ENCODE measurements at places on chromosomes 13 and 19.
A peak's percentile ranks its signal among the peaks of the same experiment; 100 is the strongest.

DNA sequence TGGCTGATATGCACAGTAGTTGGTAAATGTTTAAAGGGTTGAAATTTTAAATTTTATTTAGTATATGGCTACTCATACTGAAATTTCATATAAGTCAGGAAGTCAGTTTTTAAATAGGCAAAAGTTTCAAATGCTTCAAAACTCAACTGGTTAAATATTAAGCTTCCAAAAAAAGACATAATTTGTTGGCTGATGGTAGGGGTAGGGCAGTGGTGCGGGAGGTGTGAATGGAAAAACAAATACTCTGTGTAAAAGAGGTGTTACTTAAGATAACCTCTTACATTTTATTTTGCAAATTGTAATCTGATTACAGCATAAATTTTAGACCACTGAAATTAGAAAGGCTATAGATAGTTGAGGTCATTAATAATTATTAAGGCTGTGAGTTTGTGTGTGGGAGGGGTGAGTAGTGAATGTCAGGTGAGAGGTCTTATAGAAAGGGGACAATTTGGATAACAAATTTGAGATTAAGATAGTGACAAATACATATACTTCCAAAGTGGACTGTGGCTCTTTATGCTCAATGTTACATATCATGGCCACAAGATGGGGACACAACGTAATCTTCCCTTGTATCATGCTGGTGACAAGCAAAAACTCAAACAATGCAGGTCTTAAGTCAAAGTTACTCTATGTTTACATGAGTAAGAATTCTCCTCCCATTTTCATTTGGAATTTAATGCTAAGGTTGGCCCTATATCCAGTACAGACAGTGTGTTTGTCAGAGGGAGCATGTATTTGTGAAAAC lies 36.6 kb upstream of the OXGR1 start:
- DNase-seq = peak; percentile 53

- DNase-seq = no peak
These were observed 737 bp upstream of the ZNF181 start for GRCh38 chr19:34733266-34733745.

DNA sequence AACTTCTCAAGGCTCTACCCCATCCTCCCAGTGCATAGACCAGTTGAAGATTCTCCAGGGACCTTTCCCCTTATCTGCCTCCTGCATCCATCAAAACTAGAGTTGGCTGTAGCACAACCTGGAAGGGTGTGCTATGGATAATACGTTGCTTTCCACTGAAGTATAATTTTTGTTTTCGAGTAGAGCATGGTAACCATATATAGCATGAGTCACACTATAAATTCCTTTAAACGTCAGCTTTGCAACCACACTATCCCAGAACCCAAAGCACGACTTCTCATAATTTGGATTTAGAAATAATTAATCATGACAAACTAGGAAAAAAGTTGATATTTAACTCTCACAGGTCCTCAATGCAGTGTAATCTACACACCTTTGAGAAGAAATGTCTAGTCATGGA lies 138.3 kb upstream of the NBEA start:
- no peak for DNase-seq

GRCh38 chr13:110369400-110369799 lies 62.3 kb downstream of the COL4A2 start:
- DNase-seq = no peak

- DNase-seq = no peak
These were observed 487.6 kb downstream of the GPC6 start for GRCh38 chr13:93714171-93714570.

GRCh38 chr19:45798995-45799517 lies 6.4 kb upstream of the DMWD start:
- DNase-seq = peak; percentile 91

- DNase-seq = no peak
These were observed 36.7 kb upstream of the USPL1 start for GRCh38 chr13:30580852-30581502.

DNA sequence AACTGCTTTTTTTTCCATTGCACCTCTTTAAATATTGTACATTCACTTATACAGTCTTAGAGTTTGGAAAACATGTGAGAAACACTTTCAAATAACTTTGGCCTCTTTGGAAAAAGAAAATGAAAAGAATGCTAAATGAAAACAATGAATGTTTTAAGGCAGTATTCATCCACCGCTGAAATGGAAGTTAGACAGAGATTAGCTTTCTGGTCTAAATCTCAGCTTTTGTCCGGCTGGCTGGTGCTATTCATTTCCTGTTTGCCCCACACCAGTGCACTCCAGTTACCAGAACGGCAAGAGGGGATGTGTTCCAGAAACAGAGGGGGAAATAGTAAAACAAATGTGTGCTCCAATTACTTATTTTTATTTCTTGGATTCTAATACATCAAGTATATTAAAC lies 1201.3 kb downstream of the EFNB2 start:
- no peak for DNase-seq

- peak; percentile 30 for DNase-seq
These were observed 1216.0 kb downstream of the SLITRK5 start for GRCh38 chr13:88887045-88887662.

- no peak for DNase-seq
These were observed 13.8 kb downstream of the DDX39A start for GRCh38 chr19:14405380-14405757.

DNA sequence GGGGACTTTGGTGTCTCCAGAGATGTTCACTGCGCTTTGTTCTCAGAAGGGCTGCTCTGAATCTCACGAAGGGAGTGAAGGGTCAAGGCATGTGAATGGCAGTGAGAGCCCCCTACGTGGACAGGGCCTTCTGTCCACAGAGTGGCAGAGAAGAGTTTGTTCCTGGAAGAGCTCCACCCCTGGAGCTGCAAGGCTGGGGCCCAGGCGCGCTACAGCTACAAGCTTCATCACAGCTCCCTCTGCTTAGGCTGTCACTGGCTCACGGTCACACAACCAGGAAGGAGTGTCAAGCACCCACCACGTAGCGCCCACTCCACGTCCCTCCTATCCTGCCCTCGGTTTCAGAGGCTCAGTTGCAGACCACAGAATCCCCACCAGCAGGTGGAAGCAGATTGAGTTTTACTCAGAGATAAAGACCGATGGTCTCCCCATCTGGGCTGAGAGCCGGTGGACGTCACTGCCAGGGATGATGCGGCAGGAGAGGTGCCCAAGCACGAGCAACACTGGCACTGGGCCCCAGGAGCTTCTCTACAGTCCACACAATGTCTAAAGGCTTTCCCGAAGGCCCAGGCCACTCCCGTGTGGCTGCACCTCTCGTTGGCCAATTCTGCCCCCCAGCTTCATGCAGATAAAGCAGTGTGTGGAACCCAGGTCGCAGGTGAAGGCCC lies 23.0 kb upstream of the TFDP1 start:
- DNase-seq = no peak

GRCh38 chr19:32199501-32200040 lies 145.8 kb upstream of the ZNF507 start:
- DNase-seq = no peak

GRCh38 chr13:67281466-67281865 lies 51.3 kb upstream of the PCDH9 start:
- DNase-seq = no peak

GRCh38 chr19:18899624-18900560 lies 3.9 kb upstream of the CERS1 start:
- DNase-seq = no peak

DNA sequence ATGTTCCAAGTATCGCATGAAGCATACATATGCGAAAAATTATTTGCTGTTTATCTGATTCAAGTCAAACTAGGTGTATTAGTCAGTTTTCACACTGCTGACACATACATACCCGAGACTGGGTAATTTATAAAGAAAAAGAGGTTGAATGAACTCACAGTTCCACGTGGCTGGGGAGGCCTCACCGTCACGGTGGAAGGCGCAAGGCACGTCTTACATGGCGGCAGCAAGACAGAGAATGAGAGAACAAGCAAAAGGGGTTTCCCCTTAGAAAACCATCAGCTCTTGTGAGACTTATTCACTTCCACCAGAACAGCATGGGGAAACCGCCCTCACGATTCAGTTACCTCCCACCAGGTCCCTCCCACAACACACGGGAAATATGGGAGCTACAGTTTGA lies 13.0 kb upstream of the PROZ start:
- DNase-seq = no peak

DNA sequence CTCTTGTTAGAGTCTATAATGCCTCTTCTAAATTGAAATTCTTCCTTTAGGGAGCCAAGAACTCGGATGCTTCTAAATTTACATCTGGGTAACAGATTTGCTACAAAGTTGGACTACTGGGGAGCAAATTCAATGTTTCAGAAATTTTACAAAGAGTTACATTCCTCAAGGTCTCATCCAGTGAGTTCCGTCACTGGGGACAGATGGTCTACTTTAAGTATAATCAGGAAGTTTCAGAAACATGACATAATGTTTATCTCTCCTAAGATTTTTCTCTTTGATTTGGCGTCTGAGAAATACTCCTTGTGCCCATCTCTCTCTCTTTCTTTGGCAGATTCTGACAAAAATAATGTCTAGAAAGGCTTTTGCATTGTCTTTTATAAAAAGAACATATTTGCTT lies 81.5 kb upstream of the MBNL2 start:
- no peak for DNase-seq

GRCh38 chr19:50720921-50721381 lies 1.3 kb upstream of the SHANK1 start:
- peak; percentile 75 for DNase-seq

DNA sequence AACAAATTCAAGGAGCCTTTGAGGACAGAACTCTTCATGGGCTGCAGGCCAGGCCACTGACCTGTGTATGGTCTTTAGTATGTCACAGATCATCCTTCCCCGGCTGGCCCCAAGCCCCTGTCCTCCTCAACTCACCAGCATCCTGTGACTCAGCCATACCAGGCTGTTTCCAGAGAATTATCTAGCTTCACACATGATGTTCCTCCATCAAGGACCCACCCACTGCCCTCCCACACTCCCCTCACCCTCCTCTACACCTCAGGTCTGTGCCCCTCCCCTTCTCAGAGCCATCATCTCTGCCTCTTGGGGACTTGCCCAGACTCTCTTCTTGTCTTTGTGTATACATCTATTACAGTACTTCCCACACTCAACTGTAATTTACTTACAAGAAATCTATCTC lies 14.7 kb downstream of the DCT start:
- DNase-seq = no peak

DNA sequence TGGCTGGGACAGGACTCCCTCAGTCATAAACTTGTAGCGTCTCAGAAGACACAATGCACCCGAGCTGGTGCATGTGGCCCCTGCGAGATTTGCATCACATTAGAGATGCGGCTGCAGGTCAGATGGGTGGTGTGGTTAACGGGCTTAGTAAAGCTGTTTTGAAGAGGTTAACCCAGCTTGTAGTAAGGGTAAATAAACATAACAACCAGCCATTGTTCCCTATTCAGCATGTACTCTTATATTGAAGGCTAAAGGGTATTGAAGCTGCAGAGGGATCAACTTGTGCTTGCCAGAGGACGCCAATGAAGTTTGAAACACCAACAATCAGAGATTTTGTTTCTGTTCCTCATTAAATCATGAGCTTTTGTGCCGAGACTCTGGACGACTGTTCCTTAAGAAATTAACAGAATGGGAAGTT lies 79.4 kb downstream of the ZIC5 start:
- DNase-seq = no peak

DNA sequence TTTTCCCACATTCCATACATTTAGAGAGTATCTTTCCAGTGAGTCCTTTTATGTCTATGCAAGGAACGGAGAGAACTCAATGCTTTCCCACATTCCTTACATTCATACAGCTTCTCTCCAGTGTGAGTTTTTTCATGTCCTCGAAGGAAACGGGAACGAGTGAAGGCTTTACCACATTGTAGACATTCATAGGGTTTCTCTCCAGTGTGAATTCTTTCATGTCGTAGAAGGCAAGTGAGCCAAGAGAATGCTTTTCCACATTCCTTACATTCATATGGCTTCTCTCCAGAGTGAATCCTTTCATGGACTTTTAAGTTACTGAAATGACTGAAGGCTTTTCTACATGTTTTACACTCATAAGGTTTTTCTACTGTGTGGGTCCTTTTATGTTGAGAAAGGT lies 17.1 kb downstream of the ZNF823 start:
- DNase-seq = no peak

DNA sequence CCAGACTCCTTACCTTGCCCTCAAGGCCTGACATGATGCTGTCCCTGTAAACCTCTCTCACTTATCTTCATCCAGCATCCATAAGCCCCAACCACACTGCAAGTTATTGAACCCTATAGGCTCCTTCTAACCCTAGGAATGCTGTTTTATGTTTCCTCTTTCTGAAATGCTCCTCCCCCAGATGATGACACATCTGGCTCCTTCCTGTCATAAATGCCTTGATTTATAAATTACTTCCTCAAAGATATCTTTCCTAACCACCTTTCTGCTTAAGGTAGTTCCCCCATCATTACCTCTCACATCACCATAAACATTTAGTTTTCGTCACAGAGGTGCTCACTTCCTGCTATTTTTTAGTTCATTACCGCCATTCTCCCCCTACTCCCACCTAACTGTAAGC lies 12.3 kb downstream of the RUBCNL start:
- peak; percentile 76 for DNase-seq

GRCh38 chr19:16814526-16815100 lies 14.6 kb upstream of the SIN3B start:
- DNase-seq = no peak

- no peak for DNase-seq
These were observed 18.9 kb downstream of the ZNF563 start for GRCh38 chr19:12314553-12314952.

DNA sequence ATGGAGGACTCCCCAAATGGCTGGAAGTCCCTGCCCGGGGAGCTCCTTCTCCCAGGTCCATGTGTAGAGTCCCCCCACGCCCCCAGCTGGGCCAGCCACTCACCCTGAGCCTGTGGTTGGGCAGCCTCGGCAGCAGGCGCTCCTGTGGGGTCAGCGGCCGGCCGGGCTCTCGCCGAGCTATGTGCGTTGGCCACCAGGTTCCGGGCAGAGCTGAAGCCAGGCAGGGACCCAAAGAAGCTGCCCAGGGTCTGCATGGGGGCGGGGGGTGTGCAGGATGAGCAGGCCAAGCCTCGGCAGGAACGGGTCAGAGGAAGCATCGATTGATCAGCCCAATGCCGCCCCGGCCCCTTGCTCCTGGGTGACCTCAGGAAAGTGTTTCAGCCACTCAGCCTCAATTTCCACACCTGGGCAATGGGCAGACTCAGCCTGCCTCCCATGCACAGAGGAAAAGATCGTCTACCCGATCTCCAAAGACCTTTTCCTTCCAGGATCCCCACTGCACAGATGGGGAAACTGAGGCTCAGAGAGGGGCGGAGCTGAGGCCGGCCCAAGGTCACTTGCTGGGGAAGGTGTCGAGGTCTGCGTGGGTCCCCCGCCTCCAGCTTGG lies 732 bp downstream of the PLIN4 start:
- DNase-seq = no peak

DNA sequence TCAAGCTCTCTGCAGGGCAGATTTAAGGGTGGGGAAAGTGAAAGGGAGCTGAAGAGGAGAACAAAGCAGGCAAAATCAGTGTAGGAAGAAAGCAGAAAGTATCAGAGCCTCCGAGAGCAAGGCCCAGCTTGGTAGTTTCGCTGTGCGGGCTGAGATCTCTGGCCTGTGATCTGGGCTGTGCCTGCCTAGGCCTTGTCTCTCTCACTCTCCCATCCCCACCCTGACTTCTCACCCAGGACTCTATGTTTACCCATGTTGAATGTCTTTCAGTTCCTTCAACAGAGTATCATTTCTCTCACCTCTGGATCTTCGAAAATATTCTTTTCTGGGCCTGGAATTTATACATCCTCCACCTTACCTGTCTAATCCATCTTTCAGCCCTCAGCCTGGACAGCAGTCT lies 391.3 kb downstream of the FOXO1 start:
- DNase-seq = no peak

Measured in NAMALWA (cell line).